ENCODE measurements at places on chromosomes 3 and 15. TPM values are rescaled to one million over a fixed set of nuclear protein-coding genes. Genes with fewer than 3 reads are reported as not detected.

The RASA2 gene
- 13.0 TPM for total RNA-seq

The SLC7A14 gene
- 0.82 TPM for total RNA-seq

The TMEM212 gene
- total RNA-seq = not detected

GRCh38 chr3:156456771-156457224 is 98.1 kb downstream of the SSR3 start:
- H3K36me3 ChIP-seq = no peaks in the 10 kb centered on the region
- DNase-seq = no peak
- H3K4me3 ChIP-seq = no peak overlapping the region
- no peaks in the 10 kb centered on the region for H3K4me1 ChIP-seq
- no peaks in the 10 kb centered on the region for H3K27me3 ChIP-seq

Measured in sigmoid colon (tissue), 7 donors.